ENCODE measurements at places on chromosomes 7 and 10.

GRCh38 chr10:34916314-34916713 is 101.2 kb upstream of the PARD3 start:
- H3K4me1 ChIP-seq, result no peaks in the 10 kb centered on the region
- no peak overlapping the region for H3K27ac ChIP-seq
- no peaks in the 10 kb centered on the region for H3K27me3 ChIP-seq

GRCh38 chr10:17880601-17881000 is 71.1 kb upstream of the SLC39A12 start:
- no peaks in the 10 kb centered on the region for H3K4me1 ChIP-seq
- DNase-seq, result no peak
- H3K36me3 ChIP-seq, result no peaks in the 10 kb centered on the region

GRCh38 chr10:70695241-70696030 is 23.1 kb downstream of the ADAMTS14 start:
- no peaks in the 10 kb centered on the region for H3K36me3 ChIP-seq
- no peak overlapping the region for H3K27ac ChIP-seq
- no peaks in the 10 kb centered on the region for H3K4me1 ChIP-seq
- H3K27me3 ChIP-seq, result no peaks in the 10 kb centered on the region

DNA sequence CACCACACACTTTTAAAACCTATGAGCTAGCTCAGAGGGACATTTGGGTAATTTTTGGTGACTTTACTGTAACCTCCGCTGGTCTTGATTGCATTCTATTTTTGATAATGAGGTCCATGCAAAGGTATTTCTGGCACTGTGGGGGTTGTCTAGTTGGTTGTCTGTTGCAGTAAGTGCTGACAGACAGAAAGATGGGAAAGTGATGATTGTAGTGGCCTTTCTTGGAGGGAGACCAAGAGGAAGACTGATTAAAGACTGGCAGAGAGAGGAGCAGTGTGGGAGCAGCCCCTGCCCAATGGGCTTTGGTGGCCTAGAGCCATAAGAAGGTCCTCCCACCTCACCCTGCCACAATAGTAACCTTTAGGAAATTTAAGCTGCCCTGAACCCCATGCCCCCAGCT is 173.4 kb upstream of the CTBP2 start:
- H3K4me3 ChIP-seq, result no peak overlapping the region
- no peaks in the 10 kb centered on the region for H3K27me3 ChIP-seq
- H3K36me3 ChIP-seq, result no peaks in the 10 kb centered on the region

GRCh38 chr7:80678707-80679106 is 40.3 kb downstream of the CD36 start:
- no peak overlapping the region for H3K4me3 ChIP-seq
- no peaks in the 10 kb centered on the region for H3K27me3 ChIP-seq
- no peak overlapping the region for H3K27ac ChIP-seq
- no peaks in the 10 kb centered on the region for H3K4me1 ChIP-seq
- DNase-seq, result no peak

Measured in CD4-positive, alpha-beta T cell (primary cell).